Bronchial epithelial cell (primary cell): ENCODE measurements at places on chromosomes 6 and 20. TPM values are rescaled to one million over a fixed set of nuclear protein-coding genes. Genes with fewer than 3 reads are reported as not detected.

DNA sequence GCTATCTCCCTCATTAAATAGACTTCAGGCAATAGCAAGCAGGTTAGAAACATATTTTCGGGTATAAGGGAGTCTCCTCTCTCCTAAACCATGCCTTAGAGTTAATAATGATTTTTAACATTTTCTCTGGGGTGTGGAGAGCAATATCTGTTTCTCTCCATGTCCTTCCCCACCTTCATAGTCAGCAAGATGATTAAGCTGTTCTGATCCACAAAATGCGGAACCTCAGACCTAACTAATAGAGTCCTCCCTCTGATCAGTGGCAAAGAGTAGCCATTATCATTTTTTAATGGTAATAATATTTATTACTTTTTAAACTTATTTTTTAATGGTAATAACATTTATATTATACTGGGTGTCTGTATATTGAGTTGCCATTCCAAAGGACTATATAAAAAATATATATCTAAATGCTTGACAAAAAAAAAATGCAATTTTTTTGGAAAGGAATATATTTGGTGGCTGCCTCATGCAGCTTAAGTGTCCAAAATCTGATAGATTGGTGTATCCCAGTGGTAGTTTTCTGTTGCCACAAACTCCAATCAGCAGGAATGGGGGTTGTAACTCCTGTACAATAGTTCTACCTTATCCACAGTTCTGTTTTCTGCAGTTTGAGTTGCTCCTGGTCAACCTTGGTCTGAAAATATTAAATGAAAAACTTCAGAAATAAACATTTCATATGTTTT lies 14.0 kb upstream of the BTN3A2 start:
- no peak for DNase-seq

Gene SNAP25
- total RNA-seq: not detected in 2 replicates

GRCh38 chr6:71465096-71465495 lies 176.5 kb downstream of the OGFRL1 start:
- no peak for DNase-seq

DNA sequence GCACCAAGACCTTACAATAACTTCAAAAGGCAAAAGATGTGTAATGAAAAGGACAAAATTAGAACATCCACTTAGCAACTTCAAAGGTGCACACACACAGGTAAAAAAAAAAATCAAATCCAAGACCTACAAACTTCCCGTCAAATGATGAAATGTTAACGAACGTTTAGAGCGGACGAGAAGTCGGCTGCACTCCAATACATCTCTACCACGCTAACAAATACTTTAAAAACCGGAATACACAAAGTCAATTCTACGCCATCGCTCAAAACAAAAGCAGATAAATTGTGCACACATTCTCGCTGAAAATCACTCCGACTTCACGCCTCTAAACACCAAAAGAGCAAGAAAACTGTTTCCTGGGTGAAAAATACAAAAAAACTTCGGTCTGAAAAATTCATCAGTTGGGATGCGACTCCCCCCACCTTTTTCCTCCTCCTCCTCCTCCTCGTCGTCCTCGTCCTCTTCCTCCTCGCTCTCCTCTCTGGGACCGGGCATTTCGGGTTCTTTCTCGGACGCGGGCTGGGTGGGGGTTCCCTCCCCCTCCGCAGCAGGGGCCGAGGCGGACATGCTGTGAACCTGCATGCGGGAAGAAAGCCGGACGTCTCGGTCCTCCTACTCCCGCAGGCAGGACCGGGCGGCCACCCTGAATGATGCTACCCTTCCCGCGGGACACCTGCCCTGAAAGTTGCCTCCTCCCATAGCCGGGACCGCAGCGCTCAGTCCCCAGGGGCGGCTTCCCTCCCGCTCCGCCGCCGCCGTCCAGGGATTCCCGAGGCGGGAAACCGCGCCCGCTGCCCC lies 712 bp downstream of the DEK start:
- no peak for DNase-seq

- DNase-seq: no peak
These were observed 20.1 kb upstream of the REPS1 start for GRCh38 chr6:139008117-139008516.

Gene GRM1
- total RNA-seq: under 0.01 TPM in 1 of 2 replicates, not detected in the other

DNA sequence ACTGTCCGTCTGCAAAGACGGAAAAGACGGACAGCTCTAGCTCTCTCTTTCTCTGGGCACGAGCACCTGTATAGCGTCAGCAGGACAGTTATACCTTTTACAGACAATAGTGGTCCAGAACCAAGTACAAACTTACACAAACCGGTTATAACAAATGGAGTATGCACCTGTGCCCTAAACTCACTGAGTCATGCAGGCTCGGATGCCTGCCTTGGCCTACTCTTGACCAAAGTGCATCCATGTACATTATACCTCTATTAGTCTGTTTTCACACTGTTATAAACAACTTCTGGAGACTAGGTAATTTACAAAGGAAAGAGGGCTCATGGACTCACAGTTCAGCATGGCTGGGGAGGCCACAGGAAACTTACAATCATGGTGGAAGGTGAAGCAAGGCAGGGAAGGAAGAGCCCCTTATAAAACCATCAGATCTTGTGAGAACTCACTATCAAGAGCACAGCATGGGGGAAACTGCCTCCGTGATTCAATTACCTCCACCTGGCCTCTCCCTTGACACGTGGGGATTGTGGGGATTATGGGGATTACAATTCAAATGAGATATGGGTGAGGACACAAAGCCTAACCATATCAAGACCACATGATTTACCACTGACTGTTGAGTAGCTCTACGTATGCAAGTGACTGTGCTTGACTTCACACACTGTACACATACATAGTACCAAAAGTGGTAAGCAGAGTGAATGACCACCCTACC lies 23.1 kb downstream of the MAN1A1 start:
- DNase-seq: no peak

DNA sequence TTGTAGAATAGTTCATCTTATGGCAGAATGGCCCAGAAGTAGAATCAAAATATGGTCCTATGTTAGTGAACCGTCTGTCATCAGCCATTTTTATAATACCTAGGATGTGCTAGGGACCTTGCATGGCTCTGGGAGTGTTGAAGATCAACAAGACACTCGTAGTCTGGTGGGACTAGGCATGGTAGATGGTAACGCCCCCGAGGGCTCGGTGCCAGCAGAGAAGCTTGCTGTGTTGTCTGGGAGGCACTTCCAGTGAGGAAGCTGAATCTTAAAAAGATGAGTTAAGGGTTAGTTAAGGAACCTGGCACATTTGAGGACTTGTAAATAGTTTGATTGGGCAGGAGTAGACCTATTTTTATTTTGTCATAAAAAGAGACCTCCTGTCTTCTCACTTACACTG lies 82.4 kb downstream of the MAP3K4 start:
- DNase-seq: no peak

- no peak for DNase-seq
These were observed 94.6 kb downstream of the TIAM2 start for GRCh38 chr6:155089746-155090145.

Gene COL9A1
- not detected in 2 replicates for total RNA-seq

Gene RPL10A
- total RNA-seq: 1,892 and 2,665 TPM in 2 replicates

DNA sequence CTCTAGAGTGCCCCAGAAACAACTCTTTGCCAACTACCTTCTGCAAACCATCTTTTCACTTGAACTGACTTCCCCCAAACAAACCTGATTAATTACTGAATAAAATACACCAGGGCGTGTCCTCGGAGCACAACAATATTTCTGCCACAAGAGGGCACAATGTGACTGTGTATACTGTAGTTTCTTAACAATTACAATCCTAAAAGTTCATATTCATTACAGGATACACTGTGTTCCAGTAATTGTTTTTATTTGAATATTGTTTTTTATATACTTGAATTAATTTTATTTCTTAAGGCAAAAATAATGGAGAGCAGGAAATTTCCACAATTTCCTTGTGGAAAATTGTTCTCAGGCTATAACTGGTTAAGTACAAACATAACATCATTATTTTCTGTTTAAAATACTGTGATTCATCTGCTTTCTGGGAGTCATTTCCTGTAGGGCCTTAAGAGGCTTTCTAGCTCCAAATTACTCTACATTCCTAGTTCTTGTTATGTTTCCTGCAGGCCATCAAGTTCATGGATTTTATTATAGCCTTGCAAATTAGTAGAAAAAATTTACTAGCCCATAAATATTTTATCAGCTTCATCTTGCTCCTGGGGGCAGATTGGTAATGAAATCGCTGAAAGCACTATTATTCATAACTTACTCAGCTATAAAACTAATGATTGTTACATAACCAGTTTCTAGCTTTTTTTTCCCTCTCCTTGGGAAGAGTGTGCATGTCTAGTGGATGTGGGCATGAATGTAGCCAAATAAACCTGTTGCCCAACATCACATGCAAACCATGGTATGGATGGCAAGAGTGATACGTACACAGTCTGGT lies 51.9 kb upstream of the SLC22A16 start:
- DNase-seq: peak; percentile 89

Gene ALDH8A1
- total RNA-seq: 1.1 and 1.8 TPM in 2 replicates
